ENCODE measurements at places on chromosomes 4 and X.

DNA sequence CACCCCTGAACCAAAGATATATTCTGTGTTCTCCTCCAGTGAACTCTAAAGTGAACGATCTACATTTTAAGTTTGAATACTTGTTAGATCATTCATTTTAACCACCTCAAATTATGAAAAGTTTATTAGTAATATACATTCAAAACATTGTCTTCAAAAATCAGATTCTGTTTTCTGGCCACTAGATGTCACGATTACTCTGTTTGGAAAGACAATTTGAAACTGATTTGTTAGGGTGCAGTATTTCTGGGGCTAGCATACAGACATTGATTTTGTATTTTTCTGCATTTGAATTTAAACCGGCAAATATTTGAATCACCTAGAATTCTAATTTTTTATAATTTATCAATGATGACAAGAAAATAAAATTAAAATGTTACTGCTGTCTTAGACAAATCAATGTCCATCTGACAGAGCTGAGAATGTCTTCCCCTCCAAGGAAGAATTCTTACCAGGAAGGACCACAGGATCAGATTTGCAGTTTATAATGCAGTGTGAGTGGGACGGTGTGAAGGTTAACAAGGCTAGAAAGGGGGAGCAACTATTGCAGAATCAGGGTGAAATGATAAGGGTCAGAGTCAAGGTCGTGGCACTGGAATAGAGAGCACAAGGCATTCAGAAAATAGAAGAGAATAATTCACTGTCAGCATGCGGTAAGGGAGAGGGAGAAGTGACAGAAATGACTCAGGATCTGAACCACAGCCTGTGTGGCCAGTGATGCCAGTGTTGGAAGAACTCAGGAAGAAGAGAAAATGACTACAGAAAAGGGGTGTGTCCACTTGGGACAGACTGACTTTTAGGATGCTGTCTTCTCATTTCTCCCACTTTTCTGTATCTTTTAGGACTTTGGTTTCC is 91.6 kb downstream of the ANXA10 start:
- DNase-seq = no peak

GRCh38 chr4:81165861-81166430 is 49.1 kb downstream of the PRKG2 start:
- peak; percentile 41 for DNase-seq

DNA sequence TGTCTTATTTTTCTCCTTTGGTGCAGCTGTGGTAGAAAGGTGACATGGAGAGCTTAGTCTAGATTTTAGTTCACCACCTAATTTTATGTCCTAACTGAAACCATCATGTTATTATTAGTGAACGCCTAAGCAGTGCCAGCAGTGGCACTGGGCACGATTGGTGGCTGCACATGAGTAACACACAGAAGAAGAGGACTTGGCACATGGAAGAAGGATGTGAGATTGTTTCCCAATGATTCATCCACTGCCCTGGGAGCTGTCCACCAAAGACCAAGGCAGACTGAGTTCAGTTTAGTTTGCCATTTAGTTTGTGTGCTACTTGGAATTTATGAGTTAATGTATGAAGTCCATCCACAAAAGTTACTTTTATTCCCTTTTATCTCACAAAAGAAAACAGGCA is 68.1 kb upstream of the NAP1L5 start:
- no peak for DNase-seq

DNA sequence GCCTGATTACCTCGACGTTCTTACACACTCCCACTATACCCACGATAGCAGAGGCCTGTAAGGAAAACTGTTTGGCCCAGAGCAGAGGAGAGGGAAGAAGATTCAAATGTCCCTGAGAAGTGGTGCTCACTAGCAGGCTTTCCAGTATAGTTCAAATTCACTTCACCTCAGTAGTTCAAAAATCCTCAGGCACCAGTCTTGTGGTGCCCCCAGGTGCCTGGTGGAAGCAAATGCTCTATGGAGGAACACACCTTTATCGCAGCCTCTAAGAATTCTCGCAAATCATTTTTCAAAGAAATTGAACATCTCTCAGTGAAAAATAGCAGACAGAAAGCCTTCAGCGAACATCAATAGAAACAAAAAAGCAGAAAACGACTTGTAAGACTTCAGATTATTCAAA is 12.2 kb upstream of the MTMR1 start:
- no peak for DNase-seq

GRCh38 chr4:109041463-109042360 is 260.7 kb downstream of the COL25A1 start:
- DNase-seq = no peak

DNA sequence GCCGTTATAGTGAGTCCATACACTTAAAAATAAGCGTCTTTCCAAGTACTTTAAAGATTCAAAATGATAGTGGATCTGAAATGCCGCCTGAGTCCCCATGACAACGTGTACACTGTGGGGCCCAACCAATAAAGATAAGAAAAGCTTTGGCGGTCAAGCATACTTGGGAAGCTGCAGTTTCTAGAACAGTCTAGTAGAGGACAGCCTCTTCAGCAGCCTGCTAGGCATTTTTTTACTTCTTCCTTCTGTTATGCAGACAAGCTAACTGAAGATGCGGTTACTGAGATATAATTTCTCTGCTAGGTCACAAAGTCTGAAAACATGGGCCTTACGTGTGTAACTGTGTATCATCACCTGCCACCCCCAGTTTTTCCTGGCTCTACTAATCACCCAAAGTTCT is 402 bp upstream of the UPRT start:
- no peak for DNase-seq

GRCh38 chr4:177356921-177357320 is 47.2 kb downstream of the NEIL3 start:
- no peak for DNase-seq

DNA sequence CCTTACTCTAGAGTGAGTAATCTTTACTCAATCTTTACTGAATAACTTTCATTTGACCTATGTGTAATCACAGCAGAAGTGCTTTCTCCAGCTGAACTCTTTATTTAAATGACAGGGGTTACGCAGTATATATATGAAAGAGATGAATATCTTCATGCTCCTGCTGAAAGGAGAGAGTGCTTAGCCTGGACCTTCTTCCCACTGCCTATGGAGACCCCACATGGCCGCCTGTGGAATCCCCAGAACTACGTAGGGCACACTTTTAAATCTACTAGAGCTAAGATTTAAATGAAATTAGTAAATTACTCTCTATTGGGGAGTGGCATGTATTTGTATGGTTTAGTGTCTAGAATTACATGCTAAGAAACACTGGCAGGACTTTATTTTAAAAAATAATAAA is 391.2 kb downstream of the ANKRD50 start:
- no peak for DNase-seq

DNA sequence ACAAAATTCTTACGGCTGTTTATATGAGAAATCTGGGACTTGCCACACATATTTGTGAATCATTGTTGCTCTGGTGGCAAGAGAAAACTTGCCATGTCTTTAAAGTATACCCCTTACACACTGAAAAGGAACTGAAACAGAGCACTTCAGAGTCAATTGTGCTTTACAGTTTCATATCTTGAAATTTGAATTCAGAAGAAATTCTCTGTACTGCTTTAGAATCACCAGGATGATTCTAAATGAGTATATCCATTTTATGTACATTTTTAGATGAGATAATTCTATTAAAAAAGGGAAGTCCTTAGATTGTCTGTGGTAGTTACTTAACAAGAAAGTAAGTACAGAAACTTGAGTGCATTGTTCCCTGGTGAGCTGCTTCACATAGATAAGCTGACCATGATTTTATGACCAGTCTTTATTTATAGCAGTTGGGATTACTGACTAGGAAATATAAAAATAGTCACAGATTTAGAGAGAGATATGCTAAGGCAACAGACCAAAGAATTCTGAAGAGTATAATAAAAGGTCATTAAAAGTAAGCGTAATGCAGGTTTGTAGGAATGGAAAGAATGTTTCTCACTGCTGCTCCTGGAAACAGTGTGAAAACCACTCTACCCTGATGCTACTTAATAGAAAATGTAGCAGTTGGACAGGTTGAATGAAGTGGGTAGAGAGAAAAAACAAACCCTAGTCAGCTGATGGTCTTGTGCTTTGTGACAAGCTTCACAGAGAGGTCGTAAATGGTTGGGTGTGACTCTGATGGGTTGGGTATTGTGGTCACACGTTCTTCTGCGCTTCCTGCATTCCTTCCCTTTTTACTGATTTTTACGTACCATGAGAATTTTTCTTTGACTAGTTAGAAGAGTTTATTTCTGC is 41.0 kb downstream of the FNIP2 start:
- no peak for DNase-seq

DNA sequence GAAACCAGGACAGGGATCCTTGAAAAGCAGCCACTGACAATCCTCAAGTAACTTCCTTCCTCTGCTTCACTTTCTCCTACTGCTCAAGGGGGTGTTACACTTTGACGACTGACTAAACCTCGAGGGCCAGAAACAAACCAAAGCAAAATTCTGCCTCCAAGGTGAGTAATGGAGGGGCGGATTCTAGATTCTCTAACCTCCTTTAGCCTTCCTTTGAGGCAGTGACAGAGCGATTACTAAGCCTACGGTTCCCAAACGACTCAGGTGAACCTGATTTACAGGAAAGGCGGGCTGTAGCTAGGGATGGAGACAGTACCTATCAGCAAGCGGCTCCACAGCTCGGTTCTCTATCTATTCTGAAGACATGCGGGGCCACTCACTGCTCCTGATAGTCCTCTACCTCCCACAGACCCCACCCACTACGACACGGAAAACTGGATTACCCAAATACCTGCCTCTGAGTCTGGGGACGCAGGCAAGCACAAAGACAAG is 487 bp downstream of the TBCK start:
- DNase-seq = peak; percentile 35

- DNase-seq = no peak
These were observed 119.1 kb upstream of the GATB start for GRCh38 chr4:151879705-151880445.

- DNase-seq = no peak
These were observed 207.3 kb downstream of the SLC7A11 start for GRCh38 chr4:138034871-138035270.

DNA sequence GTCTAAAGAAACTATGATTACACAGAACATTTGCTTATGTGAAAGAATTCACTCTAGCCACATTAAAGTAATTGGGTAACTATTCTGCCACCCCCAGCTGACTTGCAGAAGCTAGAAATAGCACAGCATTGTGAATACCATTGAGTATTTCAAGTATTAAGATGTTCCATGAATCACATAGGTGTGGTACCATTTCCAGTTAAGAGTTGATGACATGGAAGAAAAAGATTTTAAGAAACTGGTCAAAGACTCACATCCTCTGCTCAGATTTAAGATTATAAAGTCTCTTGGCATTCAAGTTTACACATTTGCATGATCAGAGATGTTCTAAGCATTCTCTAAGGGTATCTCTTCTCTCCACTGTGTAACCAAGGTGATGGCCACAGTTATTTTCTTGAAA is 287.5 kb downstream of the CAMK2D start:
- DNase-seq = no peak

GRCh38 chrX:39165185-39165584 is 363.9 kb downstream of the MID1IP1 start:
- DNase-seq = no peak

DNA sequence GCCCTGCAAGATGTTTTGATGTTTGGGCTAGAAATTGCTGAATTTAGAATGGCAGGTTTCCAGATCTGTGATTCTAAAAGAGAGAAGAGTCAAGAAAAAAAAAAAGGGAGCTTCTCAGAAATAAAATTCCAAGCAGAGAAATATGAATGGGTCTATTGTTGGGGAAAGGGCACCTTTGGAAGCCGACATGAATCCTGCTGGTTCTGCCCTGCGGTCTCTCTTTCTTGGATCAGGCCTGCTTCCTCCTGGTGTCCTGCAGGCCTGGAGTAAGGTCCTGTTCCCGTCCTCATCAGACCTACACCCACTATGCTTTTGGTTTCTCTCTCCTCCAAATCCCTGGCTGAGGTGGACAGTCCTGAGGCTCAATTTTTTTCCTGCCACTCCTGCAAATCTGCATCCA is 109.8 kb upstream of the TRIM2 start:
- DNase-seq = peak; percentile 52

- DNase-seq = no peak
These were observed 112.0 kb upstream of the TTC29 start for GRCh38 chr4:147057611-147058190.

DNA sequence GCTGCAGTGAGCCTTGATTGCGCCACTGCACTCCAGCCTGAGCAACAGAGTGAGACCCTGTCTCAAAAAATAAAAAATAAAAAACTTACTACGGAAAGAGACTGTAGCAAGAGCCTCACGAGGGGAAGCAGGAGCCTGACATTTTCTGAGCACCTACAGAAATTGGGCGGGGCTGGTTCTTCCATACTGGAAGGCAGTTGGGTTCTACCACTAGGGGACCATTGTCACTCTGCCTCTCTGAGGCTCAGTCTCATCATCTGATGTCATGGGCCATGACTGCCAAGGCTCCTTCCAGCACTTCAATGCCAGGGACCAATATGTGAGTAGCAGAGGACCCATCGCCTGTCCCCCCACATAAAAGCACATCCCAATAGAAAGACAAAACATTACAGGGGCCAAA is 8.2 kb downstream of the SH3KBP1 start:
- DNase-seq = no peak

DNA sequence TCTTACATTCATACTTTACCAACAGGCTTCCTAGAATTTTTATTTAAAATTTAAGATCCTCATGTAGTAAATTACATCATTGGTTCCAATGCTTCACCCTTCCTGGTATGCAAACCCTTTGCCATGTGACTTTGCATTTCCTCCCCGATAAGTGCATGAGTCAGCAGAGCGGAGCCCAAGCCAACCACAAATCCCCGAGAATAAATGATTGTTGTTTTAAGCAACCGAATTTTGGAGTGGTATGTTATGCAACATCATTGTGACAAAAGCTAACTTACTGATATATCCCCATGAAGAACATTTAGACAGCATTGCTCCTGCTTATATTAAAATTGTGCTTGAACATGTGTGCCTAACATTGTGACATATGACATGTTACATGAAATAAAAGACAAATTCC is 199.4 kb upstream of the DDX53 start:
- no peak for DNase-seq

GRCh38 chr4:76533314-76533713 is 98.3 kb downstream of the SHROOM3 start:
- no peak for DNase-seq

- no peak for DNase-seq
These were observed 11.0 kb downstream of the FAT4 start for GRCh38 chr4:125325733-125326132.

DNA sequence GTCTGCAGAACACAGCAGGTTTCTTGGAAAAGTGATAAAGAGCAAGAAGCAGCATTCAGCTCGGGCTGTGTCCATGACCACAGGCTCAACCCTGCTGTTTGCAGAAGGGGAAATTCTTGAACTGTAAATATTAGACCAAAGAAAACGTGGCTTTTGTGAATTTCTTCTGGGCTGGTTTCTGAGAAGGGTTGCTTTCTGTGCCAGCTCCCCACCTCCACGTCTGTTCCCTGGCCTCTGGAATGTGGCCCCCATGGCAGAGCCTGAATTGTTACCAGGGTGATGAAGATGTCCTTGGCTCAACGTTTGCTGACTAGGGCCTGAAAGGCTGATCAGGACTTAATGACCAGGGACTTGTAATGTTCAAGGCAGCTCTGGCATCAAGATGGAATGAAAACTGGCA is 116.0 kb downstream of the CPEB2 start:
- no peak for DNase-seq

DNA sequence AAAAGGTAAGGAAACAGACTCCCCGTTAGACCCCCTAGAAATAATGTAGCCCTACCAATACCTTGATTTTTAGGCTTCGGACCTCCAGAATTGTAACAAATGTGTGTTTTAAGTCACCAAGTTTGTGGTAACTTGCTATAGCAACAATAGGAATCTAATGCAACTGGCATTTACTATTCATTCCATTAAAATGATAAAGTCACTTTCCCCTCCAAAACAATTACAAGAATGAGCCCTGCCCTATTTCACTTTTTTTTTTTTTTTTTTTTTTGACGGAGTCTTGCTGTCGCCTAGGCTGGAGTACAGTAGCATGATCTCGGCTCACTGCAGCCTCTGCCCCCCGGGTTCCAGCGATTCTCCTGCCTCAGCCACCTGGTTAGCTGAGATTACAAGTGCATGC is 3.5 kb upstream of the DDX60L start:
- DNase-seq = no peak

Measured in lower leg skin (tissue), 4 donors.